ENCODE measurements at places on chromosomes 3 and 15. TPM values are rescaled to one million over a fixed set of nuclear protein-coding genes. Genes with fewer than 3 reads are reported as not detected.

DNA sequence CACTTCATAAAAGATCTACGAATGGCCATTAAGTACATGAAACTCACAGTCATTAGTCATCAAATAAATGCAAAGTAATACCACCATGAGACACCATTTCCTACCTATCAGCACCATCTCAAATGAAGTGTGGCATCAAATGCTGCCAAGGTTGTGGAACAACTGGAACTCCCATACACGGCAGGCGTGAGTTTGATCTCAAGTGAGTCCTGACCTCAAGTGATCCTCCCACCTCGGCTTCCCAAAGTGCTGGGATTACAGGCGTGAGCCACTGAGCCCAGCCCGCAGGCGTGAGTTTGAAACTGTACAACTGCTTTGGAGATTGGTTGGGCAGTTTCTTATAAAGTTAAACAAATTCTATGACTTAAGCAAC, 28.8 kb upstream of the HDAC11 start:
- DNase-seq = peak; percentile 19

GRCh38 chr3:20111836-20112235, 71.6 kb downstream of the KAT2B start:
- no peak for DNase-seq

- no peak for DNase-seq
Observed at GRCh38 chr15:96720656-96721055, 390.2 kb downstream of the NR2F2 start.

DNA sequence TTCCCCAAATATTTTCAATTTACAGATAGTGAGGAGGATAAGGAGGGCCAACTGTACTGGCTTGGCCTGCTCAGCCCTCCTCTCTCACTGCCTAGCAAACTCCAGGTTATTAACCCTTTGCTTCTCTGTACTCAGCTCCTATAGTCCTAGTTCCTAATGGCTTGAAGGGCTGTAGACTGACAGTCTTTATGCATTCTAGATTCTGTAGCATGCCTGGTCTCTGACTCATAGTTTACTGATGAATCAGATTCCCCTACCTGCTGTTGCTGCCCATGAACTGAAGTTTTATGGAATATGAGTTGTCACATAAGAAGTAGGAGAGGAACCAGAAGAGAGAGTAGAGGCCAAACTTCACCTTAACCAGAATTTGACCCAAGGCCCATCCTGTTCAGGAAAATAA, 27.1 kb upstream of the MAP3K13 start:
- DNase-seq = no peak

DNA sequence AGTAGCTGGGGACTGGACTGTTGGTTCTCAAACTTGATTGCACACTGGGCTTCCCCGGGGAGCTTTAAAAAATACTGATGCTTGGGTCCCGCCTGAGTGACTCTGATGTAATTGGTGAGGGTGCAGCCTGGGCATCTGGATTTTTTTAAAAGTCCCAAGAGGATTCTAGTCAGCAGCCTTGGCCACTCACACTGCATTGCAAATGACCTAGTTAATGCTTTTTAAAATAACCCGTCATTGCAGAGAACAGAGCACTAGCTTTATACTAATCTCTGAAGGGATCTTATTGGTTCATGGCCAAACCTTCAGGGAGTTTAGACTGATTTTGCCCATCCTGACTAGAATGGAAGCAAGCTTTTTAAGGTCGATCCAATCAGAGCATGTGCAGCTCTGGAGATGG, 310.6 kb upstream of the PROK2 start:
- no peak for DNase-seq

- no peak for DNase-seq
Observed at GRCh38 chr3:132595014-132595413, 2.1 kb upstream of the ACKR4 start.

- DNase-seq = no peak
Observed at GRCh38 chr15:89128320-89129122, 40.3 kb downstream of the ABHD2 start.

GRCh38 chr3:31724651-31725050, 191.9 kb downstream of the STT3B start:
- no peak for DNase-seq

DNA sequence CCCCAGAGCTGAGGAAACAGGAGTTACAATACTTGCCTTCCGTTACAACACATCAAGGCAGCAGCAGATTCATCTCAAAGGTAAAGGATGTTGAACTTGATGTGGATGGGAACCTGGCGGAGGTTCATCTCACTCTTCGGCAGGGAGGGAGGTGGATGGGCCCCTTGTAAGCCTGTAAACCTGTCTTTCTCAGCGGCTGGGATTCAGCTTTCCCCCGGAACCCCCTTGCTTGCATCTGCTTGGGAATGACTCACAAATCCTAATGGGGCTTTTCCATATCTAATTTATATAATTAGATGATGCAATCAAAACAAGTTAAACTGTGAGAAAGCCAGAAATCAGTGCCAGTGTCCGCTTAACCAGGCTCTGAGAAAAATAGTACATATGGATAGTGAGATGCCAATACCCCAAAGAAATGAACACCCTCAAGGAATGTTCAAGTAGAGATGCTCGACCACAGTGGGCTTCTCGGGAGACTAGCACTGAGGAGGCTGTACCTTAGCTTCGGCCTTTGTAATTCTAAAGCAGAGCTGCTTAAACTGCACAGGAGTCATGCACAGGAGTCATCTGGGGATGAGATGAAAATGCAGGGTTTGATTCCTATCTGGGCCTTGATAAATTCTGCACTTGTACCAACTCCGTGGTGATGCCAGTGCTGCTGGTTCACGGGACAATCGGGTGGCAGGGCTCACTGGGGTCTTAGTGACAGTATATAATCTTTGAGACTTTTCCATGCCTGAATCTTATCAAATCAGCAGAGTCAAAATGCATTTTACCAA, 2.2 kb upstream of the FAM240A start:
- no peak for DNase-seq

DNA sequence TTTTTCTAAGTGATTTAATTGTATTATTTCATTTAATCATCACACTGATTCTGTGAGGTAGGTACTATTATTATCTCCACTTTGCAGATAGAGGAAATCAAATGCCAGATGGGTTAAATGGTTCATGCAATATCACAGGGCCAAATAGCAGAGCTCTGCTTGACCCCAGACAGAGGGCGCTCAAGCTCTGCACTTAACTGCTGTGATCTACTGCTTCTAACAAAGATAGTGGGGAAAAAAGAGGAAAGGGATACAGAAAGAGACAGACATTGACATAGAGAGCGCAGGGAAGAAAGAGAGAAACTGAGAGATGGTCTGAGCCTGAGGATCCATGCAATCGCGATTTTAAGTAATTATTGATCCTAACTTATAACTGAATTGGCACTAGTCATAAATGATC, 279.1 kb upstream of the THRB start:
- DNase-seq = peak; percentile 77

GRCh38 chr3:149650828-149651227, 7.0 kb downstream of the WWTR1 start:
- no peak for DNase-seq

DNA sequence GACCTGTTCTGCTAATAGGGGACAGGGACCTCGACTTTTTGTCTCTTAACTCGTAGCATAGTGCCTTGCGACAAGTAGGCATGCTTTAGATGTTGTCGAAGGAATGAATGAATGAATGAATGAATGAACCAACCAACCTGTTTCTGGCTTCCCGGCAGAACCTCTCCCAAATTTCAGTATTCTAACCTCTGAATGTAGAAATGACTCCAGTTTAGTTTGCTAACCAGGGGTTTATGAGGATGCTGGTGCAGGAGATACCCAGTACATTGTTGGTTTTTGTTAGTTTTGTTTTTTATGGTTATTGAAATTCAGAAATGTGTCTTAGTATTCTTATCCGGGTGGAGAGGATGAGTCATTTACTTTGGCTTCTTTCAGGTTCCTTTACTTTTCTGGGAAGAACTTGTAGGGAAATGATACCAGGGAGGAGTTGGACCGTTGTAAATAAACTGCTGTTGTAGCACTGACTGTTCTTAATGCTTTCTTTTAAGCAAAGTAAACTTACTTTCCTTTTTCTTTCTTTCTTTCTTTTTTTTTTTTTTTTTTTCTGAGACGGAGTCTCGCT, 29.6 kb upstream of the EHHADH start:
- no peak for DNase-seq

DNA sequence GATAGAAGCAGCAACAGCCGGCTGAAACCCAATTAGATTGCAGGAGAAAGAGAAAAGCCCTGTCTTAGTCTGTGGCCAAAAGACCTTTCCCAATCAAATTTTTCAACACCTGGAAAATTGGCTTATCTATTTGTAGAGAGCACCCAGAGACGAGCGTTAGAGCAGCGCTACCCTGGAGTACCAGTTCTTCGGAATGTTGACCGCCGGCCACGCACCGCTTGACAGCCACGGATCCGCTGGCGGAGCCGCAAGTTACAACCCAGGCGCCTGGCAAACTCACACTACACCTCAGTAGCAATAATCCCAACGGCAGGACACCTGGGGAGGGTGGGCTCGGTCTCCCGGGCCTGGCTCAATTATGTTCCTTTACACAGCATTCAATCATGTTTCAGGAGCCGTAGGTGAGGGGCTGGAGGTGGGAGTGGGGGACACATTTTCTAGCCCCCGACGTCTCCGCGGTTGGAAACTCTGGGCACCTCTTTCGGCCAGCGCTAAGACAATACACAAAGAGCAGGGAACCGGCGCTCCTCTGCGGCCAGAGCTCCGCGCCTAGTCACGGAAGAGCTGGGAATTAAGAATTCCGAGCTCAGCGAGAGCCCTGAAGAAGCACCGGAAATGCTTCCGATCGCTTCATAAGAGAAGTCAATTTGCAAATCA, 1.2 kb downstream of the MB21D2 start:
- DNase-seq = peak; percentile 55

- no peak for DNase-seq
Observed at GRCh38 chr3:171526146-171526545, 65.9 kb upstream of the TNIK start.

DNA sequence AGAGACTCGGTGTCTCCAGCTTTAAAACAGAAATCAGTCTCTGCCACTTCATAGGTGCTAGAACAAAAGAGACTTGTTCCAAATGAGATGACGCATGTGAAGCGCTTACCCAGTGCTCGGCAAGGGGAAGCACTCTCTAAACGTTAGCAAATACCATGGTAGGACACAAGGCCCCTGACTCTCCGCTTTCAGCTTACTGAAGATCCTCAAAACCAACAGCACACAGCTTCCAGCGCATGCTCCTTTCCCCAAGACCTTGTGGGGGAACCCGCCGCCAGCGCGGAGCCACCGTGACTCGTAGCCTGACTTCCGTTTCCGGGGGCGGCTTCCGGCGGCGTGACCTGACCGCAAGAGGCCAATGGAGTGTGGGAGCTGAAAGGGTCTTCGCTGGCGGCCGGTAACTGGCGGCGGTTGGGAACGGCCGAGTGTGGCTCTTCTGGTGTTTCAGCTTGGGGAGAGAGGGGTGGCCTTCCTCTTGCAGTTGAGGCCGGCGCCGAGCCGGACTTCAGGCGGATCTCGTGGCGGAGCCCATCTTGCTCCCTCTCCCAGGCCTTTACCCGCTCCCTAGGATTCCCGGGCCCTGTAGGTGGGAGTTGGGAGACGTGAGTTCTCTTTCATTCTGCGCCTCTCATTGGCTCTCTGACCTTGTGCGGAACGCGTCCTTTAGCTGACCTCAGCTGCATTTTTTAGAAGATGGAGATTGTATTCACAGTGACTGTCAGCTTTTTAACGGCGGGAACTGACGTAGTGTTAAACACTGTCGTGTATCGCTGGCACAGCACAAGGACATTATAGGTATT, at the start of gene THUMPD3:
Gene THUMPD3 (plus strand): TSS at position 324 of the 800 bp plus-strand sequence. CDS start 2,015 bp downstream, outside the sequence.
- DNase-seq = peak; percentile 89

DNA sequence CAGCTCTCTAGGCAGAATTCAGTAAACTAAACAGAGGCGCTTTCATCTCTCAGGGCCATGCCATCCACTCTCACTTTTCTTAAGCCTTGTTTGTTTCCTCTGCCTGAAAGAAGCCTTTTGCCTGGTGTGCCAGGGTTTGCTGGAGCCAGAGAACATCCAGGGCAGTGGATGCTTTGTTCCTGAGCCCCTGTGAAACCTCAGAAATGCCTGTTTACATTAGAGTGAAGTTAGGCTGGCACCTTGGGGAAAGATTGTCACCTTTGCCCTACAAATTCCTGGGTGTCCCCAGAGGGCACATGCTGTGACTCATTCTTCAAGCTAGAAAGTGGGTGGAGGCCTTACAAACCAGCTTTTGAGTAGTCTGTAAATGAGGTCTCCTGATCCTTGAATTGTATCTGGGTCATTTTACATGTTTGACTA, 10.7 kb upstream of the TRAK1 start:
- DNase-seq = no peak

GRCh38 chr3:196620161-196620604, 19.3 kb upstream of the NRROS start:
- no peak for DNase-seq

DNA sequence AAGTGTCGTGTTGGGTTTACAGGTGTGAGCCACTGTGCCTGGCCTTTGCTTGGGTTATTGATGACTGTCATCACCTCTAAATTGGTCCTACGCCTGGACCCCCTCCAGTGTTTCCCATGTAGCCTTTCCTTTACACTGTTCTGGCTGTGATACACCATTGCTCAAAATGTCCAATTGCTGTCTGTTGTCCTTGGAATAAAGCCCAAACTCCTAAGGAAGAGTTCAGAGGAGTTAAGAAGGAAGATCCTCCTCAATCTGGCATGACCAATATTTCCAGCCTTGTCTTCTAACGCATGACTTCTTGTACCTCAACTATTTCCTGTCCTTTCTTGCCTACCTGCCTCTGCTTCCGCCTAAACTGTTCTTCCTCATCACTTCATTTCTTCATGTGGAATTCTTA, 113.1 kb downstream of the POLR2M start:
- DNase-seq = no peak

GRCh38 chr3:73827204-73827603, 202.5 kb upstream of the PDZRN3 start:
- no peak for DNase-seq

DNA sequence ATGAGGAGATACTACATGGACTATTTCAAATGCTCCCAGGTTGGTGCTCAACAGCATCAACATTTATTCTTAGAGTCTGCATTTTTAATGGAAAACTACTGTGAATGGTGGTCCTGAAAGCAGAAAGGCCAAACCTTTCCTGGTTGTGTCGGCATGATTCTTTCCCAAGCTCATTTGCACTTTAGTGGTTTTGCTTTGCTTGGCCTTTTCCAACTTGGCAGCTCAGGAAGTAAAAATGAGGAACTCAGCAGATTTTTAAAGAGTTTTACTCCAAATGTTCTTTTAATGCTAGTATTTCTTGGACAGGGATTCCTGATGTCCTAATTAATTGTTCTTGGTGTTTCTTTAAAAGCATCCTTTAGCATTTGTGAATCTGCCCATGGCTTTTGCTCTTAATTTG, 197.4 kb downstream of the SLC9A9 start:
- DNase-seq = no peak

ALDH1L1 gene
- 2.0 TPM for total RNA-seq

RSRC1 gene
- total RNA-seq = 26.6 TPM

SEMA6D gene
- 2.0 TPM for total RNA-seq

LYSMD4 gene
- total RNA-seq = 14.9 TPM

IL5RA gene
- not detected for total RNA-seq
